ENCODE measurements at places on chromosomes 3 and 15. TPM values are rescaled to one million over a fixed set of nuclear protein-coding genes. Genes with fewer than 3 reads are reported as not detected.

GRCh38 chr15:85891470-85891869 lies 96.7 kb upstream of the KLHL25 start:
- no peaks in the 10 kb centered on the region for H3K27me3 ChIP-seq
- no peaks in the 10 kb centered on the region for H3K36me3 ChIP-seq
- DNase-seq, result no peak

GRCh38 chr3:97689111-97689510 lies 75.4 kb upstream of the ARL6 start:
- no peak for DNase-seq
- H3K4me1 ChIP-seq, result no peaks in the 10 kb centered on the region
- no peak overlapping the region for H3K27ac ChIP-seq

DNA sequence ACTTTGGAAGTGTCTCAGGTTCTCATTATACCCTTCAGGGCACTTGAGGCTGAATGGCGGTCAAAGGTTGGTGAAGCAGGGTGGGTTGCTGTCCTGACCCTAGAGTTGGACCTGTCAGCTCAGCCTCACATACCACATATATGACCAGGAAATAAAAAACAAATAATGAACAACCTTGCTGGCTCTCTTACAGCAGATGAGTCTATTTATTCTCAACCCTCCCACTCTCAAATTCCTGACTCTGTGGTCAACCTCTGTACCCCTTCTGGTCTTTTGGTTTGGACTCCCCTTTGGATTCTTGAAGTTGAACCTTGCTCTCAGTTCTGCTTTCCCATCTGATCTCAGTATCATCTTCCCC lies 16.9 kb downstream of the PPP2R3A start:
- H3K4me1 ChIP-seq, result no peaks in the 10 kb centered on the region
- H3K36me3 ChIP-seq, result no peaks in the 10 kb centered on the region
- H3K27me3 ChIP-seq, result no peaks in the 10 kb centered on the region
- no peak for DNase-seq
- no peak overlapping the region for H3K27ac ChIP-seq

- no peak overlapping the region for H3K4me3 ChIP-seq
- H3K27me3 ChIP-seq, result no peaks in the 10 kb centered on the region
- H3K27ac ChIP-seq, result no peak overlapping the region
These were observed 410 bp downstream of the PRR23E start for GRCh38 chr3:127193341-127193740.

DNA sequence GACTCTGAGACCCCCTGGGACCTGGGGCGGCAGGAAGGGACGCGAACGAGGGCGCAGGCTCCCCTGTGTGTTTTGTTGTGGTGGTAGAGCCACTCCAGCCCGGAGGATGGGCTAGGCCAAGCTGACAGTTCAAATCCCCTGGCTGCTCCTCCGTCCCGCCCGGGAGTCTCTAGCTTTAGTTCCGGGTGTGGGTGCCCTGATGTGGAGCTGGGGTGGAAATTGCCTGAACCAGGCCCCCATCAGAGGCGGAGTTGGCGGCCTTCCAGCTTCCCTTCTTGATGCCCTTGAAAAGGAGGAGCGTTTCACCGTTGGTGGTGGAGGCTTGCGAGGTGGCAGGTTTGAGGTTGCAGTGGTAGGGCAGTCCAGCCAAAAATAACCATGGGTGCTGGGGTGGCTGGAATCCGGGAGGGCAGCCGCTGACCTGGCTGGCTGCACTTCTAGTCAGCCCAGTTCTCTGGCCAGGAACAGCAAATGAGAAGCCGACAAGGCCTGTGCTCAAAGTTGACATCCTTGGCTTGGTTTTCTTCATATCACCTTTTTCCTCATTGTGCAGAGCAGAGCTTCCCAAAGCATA lies 817 bp downstream of the CLK3 start:
- no peaks in the 10 kb centered on the region for H3K27me3 ChIP-seq
- H3K36me3 ChIP-seq, result no peaks in the 10 kb centered on the region
- peaks cover 18% of the 10 kb centered on the region for H3K4me1 ChIP-seq
- H3K4me3 ChIP-seq, result peak overlapping the region; percentile 100
- H3K27ac ChIP-seq, result peak overlapping the region; percentile 99

- H3K27ac ChIP-seq, result no peak overlapping the region
- H3K36me3 ChIP-seq, result no peaks in the 10 kb centered on the region
- H3K27me3 ChIP-seq, result no peaks in the 10 kb centered on the region
- no peak for DNase-seq
These were observed 259.1 kb upstream of the PEX5L start for GRCh38 chr3:180295811-180296210.

SLC22A13 gene
- not detected for polyA plus RNA-seq

- H3K27me3 ChIP-seq, result no peaks in the 10 kb centered on the region
- H3K4me1 ChIP-seq, result no peaks in the 10 kb centered on the region
- no peak overlapping the region for H3K27ac ChIP-seq
- H3K36me3 ChIP-seq, result peaks cover 80% of the 10 kb centered on the region
These were observed 6.5 kb upstream of the COL7A1 start for GRCh38 chr3:48601622-48601994.

FBXO45 gene
- polyA plus RNA-seq, result 0.98 TPM

DNA sequence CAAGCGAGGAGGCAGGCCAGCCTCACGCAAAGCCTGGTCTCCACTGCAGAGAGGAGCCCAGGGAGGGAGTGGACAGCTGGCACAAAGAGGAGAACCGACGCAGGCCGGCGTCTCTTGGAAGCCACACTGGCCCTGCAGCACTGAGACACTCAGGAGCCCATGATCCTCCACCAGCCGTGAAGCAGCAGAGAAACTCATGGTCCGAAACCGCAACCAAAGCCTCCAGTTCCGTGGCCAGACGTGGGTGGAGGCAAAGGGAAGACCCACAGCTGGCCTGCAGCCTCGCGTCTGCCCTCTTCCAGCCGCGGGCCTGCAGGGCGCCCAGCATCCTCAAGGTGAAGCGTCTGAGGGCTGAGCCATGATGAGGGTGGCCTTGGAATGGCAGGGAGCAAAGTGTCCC lies 62.2 kb upstream of the SEC61A1 start:
- no peak overlapping the region for H3K4me3 ChIP-seq
- no peak for DNase-seq
- no peaks in the 10 kb centered on the region for H3K4me1 ChIP-seq
- no peak overlapping the region for H3K27ac ChIP-seq

DNA sequence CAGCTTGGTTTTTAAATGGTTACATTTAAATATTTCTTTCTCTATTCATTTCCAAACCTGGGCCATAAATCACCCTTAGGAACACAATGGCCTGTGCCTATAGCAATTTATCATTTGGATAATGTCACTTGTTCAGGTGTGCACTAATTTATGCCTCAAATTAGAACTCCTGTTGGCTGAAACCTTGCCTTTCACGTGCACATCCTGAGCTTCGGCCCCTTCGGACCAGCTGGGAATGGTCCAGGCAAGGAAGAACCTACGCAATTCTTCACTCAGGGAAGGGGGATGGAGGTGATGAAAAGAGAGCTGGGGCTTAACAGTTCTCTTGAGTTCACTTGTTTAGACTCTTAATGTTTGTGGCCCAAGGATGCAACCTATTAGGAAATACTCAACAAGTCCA lies 324.1 kb upstream of the ICE2 start:
- no peak for DNase-seq
- no peak overlapping the region for H3K27ac ChIP-seq
- H3K27me3 ChIP-seq, result no peaks in the 10 kb centered on the region
- no peaks in the 10 kb centered on the region for H3K36me3 ChIP-seq
- no peak overlapping the region for H3K4me3 ChIP-seq
- H3K4me1 ChIP-seq, result no peaks in the 10 kb centered on the region

PLA2G4D gene
- not detected for polyA plus RNA-seq

LRRC31 gene
- not detected for polyA plus RNA-seq

DNA sequence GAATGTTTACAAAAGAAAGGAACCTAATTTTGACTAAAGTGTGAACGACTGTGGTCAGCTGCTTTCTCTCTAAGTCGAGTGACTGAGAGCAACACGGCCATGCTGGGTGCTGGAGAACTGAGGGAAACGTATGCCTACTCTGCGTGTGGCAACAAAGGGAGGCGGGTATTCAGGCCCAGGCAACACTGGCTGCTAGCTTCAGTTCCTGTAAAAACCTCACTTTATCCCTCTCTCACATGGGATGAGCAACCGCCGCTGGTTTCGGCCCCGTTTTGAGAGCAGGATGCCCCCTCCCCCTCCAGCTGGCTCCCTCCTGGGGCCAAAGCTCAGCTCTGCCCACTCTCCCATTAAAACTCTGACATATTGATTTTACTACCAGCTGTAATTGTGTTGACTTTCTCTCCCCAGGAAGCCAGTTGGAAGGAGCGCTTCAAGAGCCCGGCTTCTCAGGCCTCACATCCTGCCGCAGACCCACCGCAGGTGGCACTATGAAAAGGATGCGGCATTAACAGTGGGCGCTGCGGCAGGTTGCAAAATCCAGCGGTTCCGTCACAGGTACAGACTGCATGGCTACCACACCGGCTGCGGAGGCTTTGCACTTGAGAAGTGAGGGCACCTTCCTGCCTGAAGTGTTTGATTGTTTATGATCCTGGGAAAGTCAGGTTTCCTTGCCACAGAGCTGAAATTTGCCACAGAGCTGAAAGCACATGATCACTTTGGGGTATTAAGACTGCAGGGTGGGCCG lies 12.7 kb downstream of the PLXND1 start:
- H3K27ac ChIP-seq, result no peak overlapping the region
- peak; percentile 34 for DNase-seq
- H3K36me3 ChIP-seq, result no peaks in the 10 kb centered on the region
- H3K27me3 ChIP-seq, result peaks cover 24% of the 10 kb centered on the region
- no peak overlapping the region for H3K4me3 ChIP-seq
- peaks cover 19% of the 10 kb centered on the region for H3K4me1 ChIP-seq

TM4SF1 gene
- polyA plus RNA-seq, result not detected

- DNase-seq, result no peak
- no peaks in the 10 kb centered on the region for H3K36me3 ChIP-seq
- no peak overlapping the region for H3K27ac ChIP-seq
- H3K4me3 ChIP-seq, result peak overlapping the region; percentile 57
These were observed 2.6 kb downstream of the BHLHE40 start for GRCh38 chr3:4981665-4982494.

GRCh38 chr15:67076147-67076843 lies 10.9 kb downstream of the SMAD3 start:
- peak overlapping the region; percentile 82 for H3K27ac ChIP-seq
- peak; percentile 63 for DNase-seq
- no peak overlapping the region for H3K4me3 ChIP-seq
- peaks cover 89% of the 10 kb centered on the region for H3K4me1 ChIP-seq
- H3K36me3 ChIP-seq, result no peaks in the 10 kb centered on the region
- no peaks in the 10 kb centered on the region for H3K27me3 ChIP-seq

DNA sequence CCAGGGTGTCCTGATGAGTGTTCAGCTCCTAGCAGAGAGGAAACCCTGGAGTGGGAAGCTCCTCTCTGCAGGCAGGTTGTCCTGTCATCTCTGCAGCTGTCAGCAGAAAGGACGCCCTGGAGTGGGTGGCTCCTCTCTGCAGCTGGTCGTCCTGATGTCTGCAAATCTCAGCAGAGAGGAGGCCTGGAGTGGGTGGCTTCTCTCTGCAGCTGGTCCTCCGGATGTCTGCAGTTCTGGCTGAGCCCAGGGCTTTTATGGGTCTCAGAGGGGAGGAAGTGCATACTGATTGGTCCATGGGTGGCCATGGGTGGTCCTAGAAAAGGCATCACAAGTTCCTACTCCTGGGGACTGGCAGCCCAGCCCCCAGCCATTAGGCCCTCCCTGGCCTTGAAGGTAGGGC lies 102.6 kb upstream of the BNIP2 start:
- H3K4me3 ChIP-seq, result no peak overlapping the region
- no peak overlapping the region for H3K27ac ChIP-seq
- no peak for DNase-seq
- H3K27me3 ChIP-seq, result peaks cover 4% of the 10 kb centered on the region
- H3K36me3 ChIP-seq, result no peaks in the 10 kb centered on the region

RETNLB gene
- not detected for polyA plus RNA-seq

DNA sequence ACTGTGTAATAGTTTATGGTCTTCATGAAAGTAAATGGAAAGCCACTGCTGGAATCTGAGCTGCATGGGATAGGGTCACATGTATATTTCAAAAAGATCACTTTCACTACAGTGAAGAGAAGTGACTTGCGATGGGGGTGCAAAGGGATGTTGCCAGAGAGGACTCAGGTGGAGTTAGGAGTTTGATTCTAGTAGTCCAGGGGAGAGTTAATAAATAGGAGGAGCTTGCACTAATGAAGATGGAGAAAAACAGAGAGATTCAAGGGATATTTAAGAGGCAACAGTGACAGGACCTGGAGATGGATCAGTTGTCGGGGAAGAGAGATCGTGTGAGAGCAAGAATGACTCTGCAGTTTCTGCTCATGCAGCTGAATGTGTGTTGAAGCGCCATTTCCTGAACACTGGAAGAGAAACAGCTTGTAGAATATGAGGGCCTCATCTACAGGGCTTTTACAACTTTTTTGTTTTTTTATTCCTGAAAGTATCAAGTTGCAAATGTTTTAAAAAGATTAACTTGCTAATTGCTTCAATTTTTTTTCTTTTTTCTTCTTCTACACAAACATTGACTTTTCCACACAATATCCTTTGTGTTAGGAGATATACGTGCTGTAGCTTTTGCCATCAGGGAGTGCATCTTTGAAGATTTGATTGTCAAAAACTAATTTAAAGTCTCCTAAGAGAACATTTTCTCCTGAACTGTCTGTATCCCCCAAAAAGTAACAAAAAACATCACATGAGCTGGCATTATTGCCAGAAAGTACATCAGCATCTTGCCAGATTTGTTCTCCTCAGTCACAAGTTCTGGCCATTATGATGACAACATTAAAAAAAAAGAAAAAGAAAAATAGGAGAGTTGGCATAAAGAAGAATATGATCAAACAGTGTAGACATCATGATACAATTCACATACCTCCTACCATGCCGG lies 37.5 kb downstream of the SETMAR start:
- no peak overlapping the region for H3K4me3 ChIP-seq
- no peaks in the 10 kb centered on the region for H3K4me1 ChIP-seq
- no peak overlapping the region for H3K27ac ChIP-seq
- peaks cover 3% of the 10 kb centered on the region for H3K36me3 ChIP-seq
- no peak for DNase-seq
- no peaks in the 10 kb centered on the region for H3K27me3 ChIP-seq

LRTM1 gene
- not detected for polyA plus RNA-seq

DNA sequence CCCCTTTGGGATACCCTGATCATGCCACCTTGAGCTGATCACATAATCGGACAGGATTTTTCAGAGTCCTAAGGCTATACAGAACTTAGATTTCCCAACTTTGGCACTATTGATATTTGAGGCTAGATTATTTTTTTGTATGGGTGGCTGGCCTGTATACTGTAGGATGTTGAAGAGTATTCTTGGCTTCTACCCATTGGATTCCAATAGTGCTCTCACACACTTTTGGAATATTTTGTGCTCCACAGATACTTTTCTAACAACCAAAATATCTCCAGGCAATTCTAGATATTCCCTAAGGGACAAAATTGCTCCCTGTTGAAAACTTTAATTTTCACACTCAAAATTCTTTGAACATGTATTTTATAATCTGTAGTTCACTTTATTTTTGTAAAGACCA lies 125.1 kb downstream of the ABI3BP start:
- H3K27ac ChIP-seq, result no peak overlapping the region
- no peaks in the 10 kb centered on the region for H3K27me3 ChIP-seq
- no peak for DNase-seq
- no peaks in the 10 kb centered on the region for H3K36me3 ChIP-seq
- H3K4me3 ChIP-seq, result no peak overlapping the region
- H3K4me1 ChIP-seq, result no peaks in the 10 kb centered on the region

Data from B cell (primary cell).